Activated T-helper 17 cell treated with anti-CD3 and anti-CD28 coated beads, Interleukin-2, amount 50 U/mL, for 72 hours (primary cell): ENCODE measurements at places on chromosomes 16 and 17. TPM values are rescaled to one million over a fixed set of nuclear protein-coding genes. Genes with fewer than 3 reads are reported as not detected.

The IL34 gene
- not detected for total RNA-seq

The MEFV gene
- not detected for total RNA-seq

The OTOP2 gene
- not detected for total RNA-seq

The ZG16B gene
- total RNA-seq: 4.0 TPM

The RCVRN gene
- total RNA-seq: not detected

The ACSM5 gene
- not detected for total RNA-seq

The MRM1 gene
- 11.3 TPM for total RNA-seq

GRCh38 chr17:74786431-74787055, 10.4 kb upstream of the NAT9 start:
- ATAC-seq: no peak

DNA sequence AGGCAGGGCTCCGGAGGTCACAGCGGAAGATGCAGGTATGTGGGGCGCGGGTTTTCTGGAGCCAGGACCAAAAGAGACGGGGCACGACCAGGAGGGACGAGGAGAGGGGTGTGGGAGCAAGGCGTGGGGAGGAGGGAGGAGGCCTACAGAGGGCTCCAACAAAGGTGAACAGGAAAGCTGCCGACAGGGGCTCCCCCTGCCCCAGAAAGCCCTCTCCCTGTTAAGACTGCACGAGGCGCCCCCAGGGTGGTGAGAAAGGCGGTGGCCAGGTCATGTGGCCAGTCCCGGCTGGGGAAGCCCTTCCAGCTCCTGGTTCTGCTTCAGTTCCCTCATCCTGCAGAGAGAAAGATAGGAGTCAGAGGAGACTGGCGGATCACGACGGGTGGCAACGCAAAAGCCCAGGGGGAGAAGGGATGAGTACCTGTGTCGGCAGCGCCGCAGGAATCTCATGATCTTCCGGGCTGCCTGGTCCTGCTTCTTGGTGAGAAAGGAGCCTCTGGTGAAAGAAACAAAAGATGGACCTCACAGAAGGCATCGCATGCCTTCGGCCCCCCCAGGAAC, 949 bp upstream of the SPAG7 start:
- ATAC-seq: no peak

- no peak for ATAC-seq
Measured at GRCh38 chr17:7114241-7114874, at the start of gene ASGR2. ASGR2 (minus strand) TSS chr17:7114822; CDS start chr17:7114240, 582 bp downstream.

DNA sequence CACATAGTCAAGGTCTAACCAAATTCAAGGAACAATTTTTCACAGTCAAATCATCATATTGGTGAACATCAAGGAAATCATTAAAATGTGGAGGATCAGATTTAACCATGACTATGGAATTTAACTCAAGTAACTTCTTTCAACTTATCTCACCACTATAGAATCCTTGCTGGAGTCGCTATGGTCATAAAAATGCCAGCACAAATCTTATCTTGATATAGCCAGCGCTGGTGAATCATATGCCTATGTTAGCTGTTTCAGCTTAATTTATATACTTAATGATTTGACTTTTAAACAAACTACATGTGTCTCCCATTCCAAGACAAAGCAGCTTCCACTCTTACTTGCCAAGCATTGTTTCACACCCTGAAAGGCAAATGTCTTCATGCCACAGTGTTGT, 416.4 kb downstream of the CDH11 start:
- no peak for ATAC-seq

DNA sequence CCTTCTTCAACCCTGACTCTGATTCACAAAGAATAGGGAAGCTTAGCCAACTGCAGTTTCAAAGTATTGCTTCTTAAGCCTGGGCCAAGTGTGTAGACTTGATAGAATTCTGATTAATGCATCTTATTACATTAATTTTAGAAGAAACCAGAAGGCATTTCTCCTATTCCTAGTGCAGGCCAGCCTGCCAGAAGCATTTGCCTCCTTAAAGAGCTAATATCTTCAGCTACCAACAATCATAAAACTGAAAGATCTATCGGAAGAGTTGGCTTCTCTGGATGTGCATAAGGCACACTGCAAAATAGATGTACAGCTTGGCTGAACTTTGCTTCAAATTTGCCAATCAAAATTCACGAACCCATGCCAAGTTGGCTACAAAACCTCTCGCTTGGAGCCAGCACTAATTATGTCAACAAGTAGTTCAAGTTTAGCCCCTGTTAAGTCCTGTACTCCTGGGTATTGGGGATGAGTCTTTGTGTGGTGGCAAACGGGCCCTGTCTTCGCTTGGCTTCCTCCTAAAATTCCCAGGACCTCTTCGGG, 717.8 kb downstream of the WWOX start:
- no peak for ATAC-seq

GRCh38 chr17:73492125-73492820, 152.0 kb downstream of the SDK2 start:
- no peak for ATAC-seq

- ATAC-seq: peak; percentile 16
Measured at GRCh38 chr16:21600031-21600773, 825 bp downstream of the METTL9 start.

- no peak for ATAC-seq
Measured at GRCh38 chr16:11949527-11949926, 7.7 kb upstream of the NPIPB2 start.

DNA sequence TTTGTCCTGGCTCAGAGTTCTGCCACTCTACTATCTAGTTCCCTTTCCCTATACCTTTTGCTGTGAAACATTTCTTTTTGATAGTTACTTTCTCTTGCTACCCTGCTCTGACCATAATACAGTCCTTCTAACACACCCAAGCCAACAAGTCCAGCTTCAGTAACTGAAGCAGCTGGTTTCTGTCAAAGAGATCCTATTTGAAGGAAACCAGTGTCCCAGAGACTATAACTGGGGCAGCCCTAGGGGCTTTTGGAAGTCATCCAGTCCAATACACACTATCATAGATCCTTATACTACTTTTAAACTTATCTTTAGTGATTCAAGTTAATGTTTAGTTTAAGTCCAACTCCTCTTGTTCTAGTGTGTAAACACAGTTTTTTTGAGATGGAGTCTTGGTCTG, 17.3 kb upstream of the DHRS13 start:
- ATAC-seq: no peak

DNA sequence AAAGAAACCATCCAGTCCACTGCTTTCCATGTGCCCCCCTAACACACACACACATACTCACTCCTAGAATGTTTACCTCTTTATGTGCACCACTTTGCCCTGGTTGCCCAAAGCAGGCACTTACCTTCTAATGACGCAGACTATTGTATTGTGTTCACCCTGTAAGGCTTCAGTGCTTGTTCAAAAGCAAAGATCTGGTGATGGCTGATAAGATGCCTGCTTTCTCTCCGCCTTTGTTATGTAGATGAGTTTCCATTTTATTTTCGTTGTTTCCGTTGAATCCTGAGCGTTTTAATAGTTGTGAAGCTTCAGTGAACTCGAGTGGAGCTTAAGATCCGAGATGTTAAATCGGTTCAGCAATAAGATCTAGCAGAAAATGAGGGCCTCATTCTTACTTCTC, 452.7 kb downstream of the TMEM114 start:
- no peak for ATAC-seq

GRCh38 chr17:52606098-52606497, 447.6 kb upstream of the CA10 start:
- ATAC-seq: no peak

GRCh38 chr16:79918916-79919315, 318.4 kb upstream of the MAF start:
- ATAC-seq: no peak

DNA sequence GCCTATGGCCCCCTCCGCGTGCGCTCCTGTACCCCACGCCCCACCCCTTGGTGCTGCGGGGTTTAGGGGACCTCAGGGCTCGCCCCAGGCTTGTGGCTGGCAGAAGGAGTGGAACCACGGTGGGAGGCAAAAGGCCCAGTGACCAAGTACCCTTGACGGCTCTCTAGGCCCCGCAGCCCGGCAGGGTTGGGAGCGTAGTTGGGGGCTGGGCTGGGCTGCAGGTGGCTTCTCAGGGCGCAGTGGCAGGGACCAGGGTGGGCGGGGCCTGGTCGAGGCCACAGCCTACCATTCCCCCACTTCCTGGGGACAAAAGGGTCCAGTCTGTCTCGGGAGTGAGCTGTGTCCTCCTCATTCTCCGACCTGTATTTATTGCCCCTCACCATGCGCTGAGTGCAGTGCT, 124.9 kb downstream of the RBFOX3 start:
- ATAC-seq: no peak

DNA sequence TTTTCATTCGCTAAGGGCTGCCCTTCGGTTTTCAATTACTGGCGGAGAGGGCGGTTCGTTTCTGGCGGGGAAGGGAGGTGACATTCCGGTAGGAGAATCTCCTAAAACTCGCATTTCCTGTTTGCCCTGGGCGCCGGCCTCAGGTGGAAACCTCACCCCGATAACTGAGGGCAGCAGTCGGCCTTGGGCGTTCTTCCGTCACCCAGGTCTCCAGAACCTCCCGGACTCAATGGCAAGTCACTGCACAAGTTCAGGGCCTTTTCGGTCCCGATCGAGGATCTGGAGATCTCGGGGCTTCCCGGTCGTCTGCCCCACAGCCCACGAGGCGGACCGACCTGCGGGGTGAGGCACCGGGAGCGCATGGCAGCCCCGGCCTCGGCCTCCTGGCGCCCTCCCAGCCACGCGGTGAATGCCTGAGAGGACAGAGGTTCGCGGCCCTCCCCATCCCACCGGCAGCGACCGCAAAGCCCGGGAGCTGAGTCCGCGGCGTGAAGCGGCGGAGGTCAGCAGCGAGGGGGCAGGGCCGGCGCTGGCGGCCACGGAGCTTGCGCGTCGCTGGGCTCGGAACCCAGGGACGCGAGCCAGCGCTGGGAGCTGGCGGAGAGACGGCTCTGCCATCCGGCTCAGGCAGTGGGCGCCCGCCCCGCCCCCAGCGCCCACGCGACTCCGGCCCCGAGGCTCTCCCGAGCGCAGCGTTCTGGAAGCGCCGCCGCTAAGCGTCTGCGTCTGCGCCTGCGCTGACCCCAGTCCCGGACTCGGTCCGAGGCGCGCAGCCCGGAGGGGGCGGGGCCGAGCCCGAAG, 58.4 kb downstream of the SRL start:
- ATAC-seq: peak; percentile 93

DNA sequence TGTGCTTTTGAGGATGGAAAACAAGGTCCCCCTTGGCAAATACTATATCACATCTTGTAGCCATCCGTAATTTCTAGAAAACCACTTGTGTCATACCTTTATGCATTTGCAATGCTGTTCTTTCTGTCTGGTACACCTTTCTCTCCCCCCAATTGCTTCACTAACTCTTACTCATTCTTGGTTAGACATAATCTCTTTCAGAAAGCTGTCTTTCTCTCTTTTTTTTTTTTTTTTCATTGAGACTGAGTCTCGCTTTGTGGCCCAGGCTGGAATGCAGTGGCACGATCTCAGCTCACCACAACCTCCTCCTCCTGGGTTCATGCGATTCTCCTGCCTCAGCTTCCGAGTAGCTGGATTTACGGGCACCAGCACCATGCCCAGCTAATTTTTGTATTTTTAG, 94.9 kb upstream of the C17orf78 start:
- ATAC-seq: no peak

DNA sequence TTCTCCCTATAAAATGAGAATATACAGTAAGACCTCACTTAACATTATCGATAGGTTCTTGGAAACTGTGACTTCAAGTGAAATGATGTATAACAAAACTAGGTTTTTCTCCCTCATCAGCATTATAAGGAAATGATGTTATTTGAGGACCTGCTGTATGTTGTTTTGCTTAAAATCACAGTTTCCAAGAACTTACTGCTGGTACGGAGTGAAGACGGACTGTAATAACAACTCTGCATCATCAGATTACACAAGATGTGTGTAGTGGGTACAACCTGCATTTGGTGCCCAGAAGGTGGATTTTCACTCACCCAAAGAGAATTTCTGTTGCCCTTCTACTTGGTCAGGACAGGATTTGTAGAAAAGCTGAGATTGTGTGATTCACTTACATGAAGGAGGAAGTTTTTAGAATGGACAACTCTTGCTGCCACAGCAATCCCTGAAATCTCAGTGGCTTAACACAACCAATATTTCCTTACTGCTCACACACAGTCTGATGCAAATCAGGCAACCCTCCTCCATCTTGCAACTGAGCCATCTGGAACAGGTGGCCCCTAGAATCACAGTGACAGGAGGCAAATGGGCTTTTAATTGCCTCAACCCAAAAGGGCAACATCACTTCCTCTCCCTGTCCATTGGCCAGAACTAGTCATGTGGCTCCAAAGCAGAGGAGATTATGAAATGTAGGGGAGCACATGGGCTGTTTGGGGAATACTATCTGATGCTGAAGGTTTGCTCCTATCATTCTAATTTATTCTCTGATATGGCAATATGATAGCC, 67.6 kb upstream of the CACNG5 start:
- ATAC-seq: peak; percentile 90

DNA sequence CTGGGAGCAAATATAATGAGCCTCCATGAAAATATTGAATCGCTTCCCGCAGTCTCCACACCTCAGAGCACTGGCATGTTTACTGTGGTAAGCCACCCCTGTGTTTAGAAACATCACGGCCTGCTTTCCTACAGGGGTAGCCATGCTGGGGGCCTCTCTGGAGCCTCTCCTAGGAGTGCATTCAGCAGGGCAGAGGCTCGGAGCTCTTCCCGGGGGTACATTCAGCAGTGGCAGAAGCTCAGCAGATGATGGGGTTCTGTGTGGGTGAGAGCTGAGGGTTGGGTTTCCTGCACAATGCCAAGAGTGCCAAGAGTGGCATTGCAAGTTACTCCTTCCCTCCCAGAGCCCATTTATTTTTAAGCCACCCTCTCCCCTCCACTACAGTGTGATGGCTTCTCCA, 386.6 kb downstream of the SEC14L1 start:
- no peak for ATAC-seq

DNA sequence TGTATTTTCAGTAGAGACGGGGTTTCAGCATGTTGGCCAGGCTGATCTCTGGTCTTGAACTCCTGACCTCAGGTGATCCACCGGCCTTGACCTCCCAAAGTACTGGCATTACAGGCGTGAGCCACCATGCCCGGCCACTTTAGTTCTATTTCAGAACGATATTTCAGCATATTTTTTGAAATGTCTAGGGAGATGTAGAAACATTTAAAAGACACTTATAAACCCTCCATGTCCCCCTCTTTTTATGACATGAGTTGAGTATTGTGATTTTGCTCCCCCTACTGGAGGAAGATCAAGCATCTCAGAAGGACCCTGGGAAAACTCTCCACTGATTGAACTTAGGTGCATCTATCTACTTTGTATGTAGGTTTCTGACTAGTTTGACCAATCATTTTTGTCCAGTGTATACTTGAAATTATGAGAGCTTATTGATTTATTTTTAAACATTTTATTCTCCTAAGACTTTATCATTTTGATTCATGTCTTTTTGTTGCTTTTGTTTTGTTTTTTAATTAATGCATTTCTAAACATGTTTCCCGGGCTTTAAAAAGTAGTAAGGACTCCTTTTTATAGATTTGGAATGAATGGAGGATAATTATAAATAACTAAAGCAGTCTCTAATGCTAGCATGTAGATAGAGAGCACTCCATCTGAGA, 105.1 kb downstream of the CHD9 start:
- peak; percentile 61 for ATAC-seq

GRCh38 chr17:77209330-77209748, 68.6 kb downstream of the SEC14L1 start:
- no peak for ATAC-seq

- peak; percentile 85 for ATAC-seq
Measured at GRCh38 chr17:80649672-80650330, 105.2 kb downstream of the RPTOR start.

GRCh38 chr17:82065193-82065637, 389 bp downstream of the DUS1L start:
- peak; percentile 59 for ATAC-seq

- ATAC-seq: no peak
Measured at GRCh38 chr17:19569785-19570543, 36.3 kb downstream of the SLC47A1 start.
